ENCODE measurements at places on chromosomes 7 and 10. TPM values are rescaled to one million over a fixed set of nuclear protein-coding genes. Genes with fewer than 3 reads are reported as not detected.

GRCh38 chr7:25349283-25350017, 121.2 kb upstream of the NPVF start:
- no peaks in the 10 kb centered on the region for H3K36me3 ChIP-seq
- DNase-seq, result no peak
- no peaks in the 10 kb centered on the region for H3K27me3 ChIP-seq
- H3K4me3 ChIP-seq, result no peak overlapping the region
- no peaks in the 10 kb centered on the region for H3K4me1 ChIP-seq

- H3K36me3 ChIP-seq, result no peaks in the 10 kb centered on the region
- no peaks in the 10 kb centered on the region for H3K27me3 ChIP-seq
- peak overlapping the region; percentile 48 for H3K27ac ChIP-seq
- DNase-seq, result no peak
Observed at GRCh38 chr10:68135922-68136792, 26.9 kb downstream of the MYPN start.

The SPDYE6 gene
- total RNA-seq, result not detected

The PLAC9 gene
- total RNA-seq, result 35.0 TPM

The TMEM213 gene
- total RNA-seq, result 32.8 TPM

DNA sequence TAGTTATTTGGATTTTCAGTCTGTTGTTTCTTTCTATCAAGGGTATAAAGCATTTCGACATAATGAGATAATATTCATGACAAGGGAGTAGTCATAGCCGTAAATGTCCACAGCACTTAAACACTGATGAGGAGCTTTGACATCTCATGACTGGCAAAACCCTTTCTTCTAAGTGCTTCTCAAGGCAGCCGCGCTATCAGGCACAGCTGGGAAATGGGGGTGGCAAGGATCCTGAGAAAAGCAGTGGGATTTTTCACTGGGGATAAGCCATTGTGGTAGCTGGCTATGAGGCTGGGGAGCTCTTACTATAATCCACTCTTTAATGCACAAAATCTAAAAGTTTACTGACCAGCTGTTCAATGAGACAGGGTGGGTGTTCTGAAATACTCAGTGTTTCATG, 493.2 kb upstream of the KLF6 start:
- DNase-seq, result no peak
- peaks cover 11% of the 10 kb centered on the region for H3K4me1 ChIP-seq
- H3K36me3 ChIP-seq, result no peaks in the 10 kb centered on the region
- H3K27ac ChIP-seq, result no peak overlapping the region
- H3K27me3 ChIP-seq, result no peaks in the 10 kb centered on the region
- H3K4me3 ChIP-seq, result no peak overlapping the region

All from left lung (tissue), 14 donors.